ENCODE measurements at places on chromosomes 11 and 22.

GRCh38 chr11:69915151-69915500 is 95.9 kb upstream of the FGF3 start:
- no peak for DNase-seq
- H3K36me3 ChIP-seq: peaks cover 9% of the 10 kb centered on the region
- no peaks in the 10 kb centered on the region for H3K4me1 ChIP-seq
- no peak overlapping the region for H3K27ac ChIP-seq
- peaks cover 24% of the 10 kb centered on the region for H3K27me3 ChIP-seq

- DNase-seq: no peak
- H3K4me3 ChIP-seq: no peak overlapping the region
- H3K27me3 ChIP-seq: peaks cover 18% of the 10 kb centered on the region
- no peaks in the 10 kb centered on the region for H3K4me1 ChIP-seq
These were observed 16.4 kb downstream of the LMO1 start for GRCh38 chr11:8247312-8247711.

- peaks cover 20% of the 10 kb centered on the region for H3K27me3 ChIP-seq
- no peak overlapping the region for H3K27ac ChIP-seq
- no peak overlapping the region for H3K4me3 ChIP-seq
These were observed 69.4 kb upstream of the FGF3 start for GRCh38 chr11:69888483-69889181.

DNA sequence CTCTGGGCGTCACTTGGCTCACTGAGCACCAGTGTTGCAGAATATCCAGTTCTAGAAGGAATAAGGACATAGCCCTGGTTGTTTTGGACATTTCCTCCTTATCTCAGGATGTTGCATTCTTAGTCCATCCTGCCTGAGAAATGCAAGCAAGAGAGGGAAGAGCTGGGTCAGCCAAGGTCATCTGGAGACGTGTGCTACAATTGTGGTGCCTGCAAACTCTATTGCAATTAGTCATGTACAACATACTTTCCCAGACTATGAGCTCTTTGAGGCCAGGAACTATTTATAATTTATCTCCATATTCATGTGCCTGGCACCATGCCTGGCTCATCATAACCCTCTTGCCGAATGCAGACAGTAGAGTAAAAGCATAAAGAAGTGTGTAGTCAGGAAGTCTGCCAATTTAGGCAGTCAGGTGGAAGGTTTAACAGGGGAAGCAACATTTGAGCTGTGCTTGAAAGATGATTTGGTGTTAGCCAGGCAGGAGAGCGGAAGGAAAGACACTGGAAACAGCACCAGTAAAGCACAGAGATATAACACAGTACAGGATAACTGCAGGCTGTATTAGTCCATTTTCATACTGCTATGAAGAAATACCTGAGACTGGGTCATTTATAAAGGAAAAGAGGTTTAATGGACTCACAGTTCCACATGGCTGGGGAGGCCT is 129.4 kb upstream of the PAX6 start:
- H3K27me3 ChIP-seq: peaks cover 3% of the 10 kb centered on the region
- no peak overlapping the region for H3K4me3 ChIP-seq
- no peaks in the 10 kb centered on the region for H3K36me3 ChIP-seq
- H3K4me1 ChIP-seq: peaks cover 3% of the 10 kb centered on the region

- no peaks in the 10 kb centered on the region for H3K36me3 ChIP-seq
- peaks cover 6% of the 10 kb centered on the region for H3K27me3 ChIP-seq
- peaks cover 16% of the 10 kb centered on the region for H3K4me1 ChIP-seq
- H3K27ac ChIP-seq: no peak overlapping the region
- H3K4me3 ChIP-seq: no peak overlapping the region
These were observed 94.8 kb upstream of the TBCEL start for GRCh38 chr11:120929090-120929489.

- peaks cover 22% of the 10 kb centered on the region for H3K36me3 ChIP-seq
- H3K27ac ChIP-seq: peak overlapping the region; percentile 73
- peaks cover 58% of the 10 kb centered on the region for H3K4me1 ChIP-seq
These were observed 2.2 kb downstream of the C11orf24 start for GRCh38 chr11:68269414-68270081.

- H3K4me1 ChIP-seq: no peaks in the 10 kb centered on the region
- no peak for DNase-seq
- no peak overlapping the region for H3K27ac ChIP-seq
- no peaks in the 10 kb centered on the region for H3K36me3 ChIP-seq
- no peak overlapping the region for H3K4me3 ChIP-seq
These were observed 186.0 kb upstream of the CNTN5 start for GRCh38 chr11:98834776-98835175.

GRCh38 chr11:129249351-129249750 is 57.2 kb upstream of the ARHGAP32 start:
- no peak overlapping the region for H3K27ac ChIP-seq
- peaks cover 1% of the 10 kb centered on the region for H3K27me3 ChIP-seq
- no peaks in the 10 kb centered on the region for H3K4me1 ChIP-seq

Measured in memory B cell (primary cell).